Vagina (tissue), 2 donors: ENCODE measurements at places on chromosomes 12 and 14.

DNA sequence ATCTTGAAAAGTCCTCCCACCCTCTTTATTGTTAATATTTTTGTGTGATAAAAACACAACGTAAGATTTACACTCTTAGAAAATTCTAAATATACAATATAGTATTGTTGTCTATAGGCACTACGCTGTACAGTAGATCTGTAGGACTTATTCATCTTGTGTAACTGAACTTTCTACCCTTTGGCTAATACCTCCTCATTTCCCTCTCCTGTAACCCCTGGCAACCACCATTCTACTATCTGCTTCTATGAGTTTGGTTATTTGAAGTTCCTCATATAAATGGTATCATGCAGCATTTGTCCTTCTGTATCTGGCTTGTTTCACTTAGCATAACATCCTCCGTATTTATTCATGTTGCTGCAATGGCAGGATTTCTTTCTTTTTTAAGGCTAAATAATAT, 5.2 kb upstream of the CLEC9A start:
- DNase-seq, result no peak

DNA sequence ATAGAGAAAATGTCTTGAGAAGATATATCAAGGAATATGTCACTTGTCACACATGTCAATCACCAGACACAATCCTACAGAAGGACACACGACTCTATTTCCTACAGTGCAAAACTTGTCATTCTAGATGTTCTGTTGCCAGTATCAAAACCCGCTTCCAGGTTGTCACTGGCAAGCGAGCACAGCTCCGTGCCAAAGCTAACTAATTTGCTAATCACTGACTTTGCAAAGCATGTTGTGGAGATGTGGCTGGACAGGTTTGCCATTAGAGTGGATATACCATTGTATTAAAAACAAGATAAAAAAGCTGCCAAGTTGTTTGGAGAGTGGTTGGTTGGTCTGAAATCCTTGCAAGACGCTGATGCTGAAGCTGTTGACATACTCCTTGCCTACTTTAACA, 7.9 kb upstream of the SGPP1 start:
- no peak for DNase-seq

GRCh38 chr14:20873370-20874177, 17.6 kb upstream of the RNASE3 start:
- no peak for DNase-seq

- DNase-seq, result no peak
Observed at GRCh38 chr12:55930771-55931316, at the start of gene DGKA. TSS of gene DGKA (plus strand) at chr12:55931162. CDS start at chr12:55936504, 5,342 bp downstream.

GRCh38 chr12:1795221-1795784, 25.1 kb upstream of the LRTM2 start:
- peak; percentile 90 for DNase-seq

DNA sequence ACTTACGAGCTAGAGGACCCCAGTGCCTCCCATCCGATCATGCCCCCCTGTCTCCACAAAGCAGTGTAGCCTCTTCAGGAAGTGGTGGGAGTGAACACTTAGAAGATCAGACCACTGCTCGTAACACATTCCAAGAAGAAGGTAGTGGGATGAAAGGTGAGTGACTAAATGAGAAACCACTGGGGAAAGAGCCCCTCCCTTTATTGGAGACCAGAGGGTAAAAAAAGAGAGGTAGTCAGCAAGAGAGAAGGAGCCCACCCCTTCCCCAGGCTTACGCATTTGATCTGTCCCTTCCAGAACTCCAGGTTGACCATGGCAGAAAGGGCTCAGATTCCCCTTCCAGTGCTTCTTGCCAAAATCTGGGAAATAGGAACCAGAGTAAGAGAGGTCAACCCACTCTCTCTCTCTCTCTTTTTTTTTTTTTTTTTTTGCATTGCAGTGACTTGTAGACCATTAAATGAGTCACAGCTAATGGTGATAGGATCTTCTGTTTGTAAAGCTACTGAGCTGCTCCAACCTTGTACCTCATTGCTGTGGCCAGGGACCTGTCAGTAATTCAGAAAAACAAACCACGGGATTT, 165.4 kb downstream of the GCH1 start:
- DNase-seq, result no peak

GRCh38 chr12:117052386-117053049, 46.7 kb downstream of the TESC start:
- no peak for DNase-seq

- no peak for DNase-seq
Observed at GRCh38 chr12:53505086-53505485, 2.2 kb downstream of the NPFF start.

DNA sequence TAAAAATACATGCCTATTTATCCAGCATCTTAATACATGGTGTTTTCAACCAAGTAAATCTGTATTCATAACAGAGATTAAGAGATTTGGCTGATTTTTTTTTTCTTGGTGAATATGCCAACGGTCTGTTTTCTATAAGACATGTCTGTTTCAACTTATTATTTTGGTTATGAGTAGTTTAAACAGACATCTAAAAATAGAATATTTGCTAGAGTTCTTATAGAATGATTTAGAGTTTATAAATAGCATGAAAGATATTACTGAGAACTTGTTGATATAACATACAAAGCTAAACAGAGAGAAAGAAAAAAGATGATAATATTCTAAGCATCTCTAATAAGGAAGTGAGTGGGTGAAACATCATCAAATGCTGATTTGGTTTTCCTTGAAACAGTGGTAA, 199.9 kb downstream of the CCDC91 start:
- DNase-seq, result no peak

DNA sequence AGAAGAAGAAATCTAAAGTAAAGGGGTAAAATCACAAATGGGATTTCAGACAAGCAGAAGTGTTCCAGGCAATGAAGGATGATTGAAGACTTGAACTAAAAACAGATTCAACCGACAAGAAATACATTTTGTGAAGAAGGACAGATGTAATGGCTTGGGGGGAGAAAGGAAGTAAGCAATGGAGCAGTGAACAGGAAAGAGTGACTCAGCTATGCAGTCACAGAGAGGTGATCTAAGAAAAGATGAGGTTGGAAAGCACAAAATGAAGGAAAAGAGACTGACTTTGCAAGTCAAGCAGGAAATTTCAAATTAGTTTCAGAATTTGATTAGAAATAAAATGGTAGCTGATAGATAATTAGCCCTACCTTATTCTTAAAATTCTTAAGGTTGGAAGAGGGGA, 66.5 kb downstream of the PUS7L start:
- DNase-seq, result no peak

DNA sequence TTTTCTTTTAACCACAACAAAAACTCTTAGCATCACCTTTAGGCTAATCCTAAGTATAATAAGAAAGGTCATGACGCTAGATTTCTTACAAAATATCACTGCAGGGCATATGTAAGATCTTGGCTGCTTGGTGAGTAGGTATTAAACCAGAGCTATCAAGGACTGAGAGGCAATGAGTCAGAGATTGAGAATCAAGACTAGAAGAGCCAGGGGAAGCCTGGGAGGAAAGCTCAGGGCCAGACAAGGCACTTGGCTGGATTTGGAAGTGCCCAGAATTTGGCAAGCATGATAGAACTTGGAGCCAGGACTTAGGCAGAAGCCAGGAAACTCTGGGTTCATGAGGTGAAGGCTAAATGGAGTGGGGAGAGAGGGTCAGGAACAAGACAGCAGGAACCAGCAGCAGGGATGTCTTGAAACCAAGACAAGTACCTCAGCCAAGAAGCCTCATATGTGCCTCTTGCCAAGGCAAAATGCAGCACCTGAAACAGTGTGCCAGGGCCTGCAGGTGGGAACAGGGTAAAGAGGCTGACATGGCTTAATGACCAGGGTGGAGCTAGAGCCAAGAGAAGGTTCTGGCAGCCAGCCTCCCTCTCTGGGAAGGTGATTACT, 49.9 kb downstream of the PTHLH start:
- no peak for DNase-seq

DNA sequence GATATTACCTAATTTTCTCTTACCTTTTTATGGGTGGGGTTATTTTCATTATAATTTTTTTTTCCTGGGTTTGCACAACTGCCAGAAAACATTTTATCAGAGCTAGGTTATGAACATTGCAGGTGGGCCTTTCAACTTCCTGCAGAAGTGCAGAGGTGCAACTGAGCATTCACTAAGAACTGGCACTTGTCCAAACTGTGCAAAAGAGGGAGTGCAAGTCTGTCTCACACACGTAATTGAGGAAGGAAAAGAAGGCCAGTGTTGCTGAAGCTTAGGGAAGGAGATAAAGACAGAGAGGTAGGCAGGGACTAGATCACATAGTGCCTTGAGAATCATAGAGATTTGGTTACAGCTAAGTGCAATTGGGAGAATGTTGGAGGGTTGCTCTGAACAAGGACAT, 14.1 kb upstream of the AMN1 start:
- DNase-seq, result no peak

- DNase-seq, result no peak
Observed at GRCh38 chr12:62914443-62915203, 20.3 kb downstream of the PPM1H start.

DNA sequence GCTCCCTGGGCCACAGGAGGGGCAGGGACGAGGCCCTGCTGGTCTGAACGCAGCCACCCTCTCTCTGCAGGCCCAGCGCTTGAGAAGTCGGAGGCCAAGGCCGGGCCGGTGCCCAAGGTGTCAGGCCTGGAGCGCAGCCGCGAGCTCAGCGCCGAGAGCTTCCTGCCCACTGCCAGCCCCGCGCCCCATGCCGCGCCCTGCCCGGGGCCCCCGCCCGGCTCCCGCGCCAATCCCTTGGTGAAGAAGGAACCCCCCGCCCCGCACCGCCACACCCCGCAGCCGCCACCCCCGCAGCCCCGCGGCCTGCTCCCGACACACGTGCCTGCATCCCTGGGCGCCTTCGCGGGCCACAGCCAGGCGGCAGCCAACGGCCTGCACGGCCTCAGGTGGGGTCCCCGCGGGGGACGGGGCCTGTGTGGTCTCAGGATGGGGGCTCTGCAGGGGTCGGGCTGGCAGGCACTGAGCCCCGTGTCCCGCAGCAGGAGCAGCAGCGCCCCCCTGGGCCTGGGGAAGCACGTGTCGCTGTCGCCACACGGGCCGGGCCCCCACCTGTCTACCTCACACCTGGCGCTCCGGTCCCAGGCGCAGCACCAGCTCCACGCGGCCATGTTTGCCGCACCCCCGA, 40.4 kb downstream of the LRCOL1 start:
- no peak for DNase-seq

DNA sequence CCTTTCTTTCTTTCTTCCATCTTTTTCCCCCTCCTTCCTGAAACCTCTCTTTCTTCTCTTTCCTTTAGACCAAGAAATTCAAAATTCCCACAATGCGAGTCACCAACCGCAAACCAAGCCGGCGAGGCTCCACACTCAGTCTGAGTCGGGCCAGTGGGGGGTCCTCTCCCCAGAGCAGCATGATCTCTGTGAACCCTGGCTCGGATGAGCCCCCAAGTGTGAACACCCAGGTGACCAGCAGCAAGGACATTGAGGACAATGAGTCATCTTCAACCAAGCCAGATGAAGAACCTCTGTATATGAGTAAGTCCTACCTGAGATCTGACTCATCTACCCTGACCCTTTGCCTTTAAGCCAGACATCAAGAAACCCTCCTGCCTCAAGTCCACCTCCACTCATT, 88.6 kb upstream of the TMEM233 start:
- no peak for DNase-seq

- DNase-seq, result no peak
Observed at GRCh38 chr12:91574391-91574790, 391.8 kb upstream of the DCN start.

DNA sequence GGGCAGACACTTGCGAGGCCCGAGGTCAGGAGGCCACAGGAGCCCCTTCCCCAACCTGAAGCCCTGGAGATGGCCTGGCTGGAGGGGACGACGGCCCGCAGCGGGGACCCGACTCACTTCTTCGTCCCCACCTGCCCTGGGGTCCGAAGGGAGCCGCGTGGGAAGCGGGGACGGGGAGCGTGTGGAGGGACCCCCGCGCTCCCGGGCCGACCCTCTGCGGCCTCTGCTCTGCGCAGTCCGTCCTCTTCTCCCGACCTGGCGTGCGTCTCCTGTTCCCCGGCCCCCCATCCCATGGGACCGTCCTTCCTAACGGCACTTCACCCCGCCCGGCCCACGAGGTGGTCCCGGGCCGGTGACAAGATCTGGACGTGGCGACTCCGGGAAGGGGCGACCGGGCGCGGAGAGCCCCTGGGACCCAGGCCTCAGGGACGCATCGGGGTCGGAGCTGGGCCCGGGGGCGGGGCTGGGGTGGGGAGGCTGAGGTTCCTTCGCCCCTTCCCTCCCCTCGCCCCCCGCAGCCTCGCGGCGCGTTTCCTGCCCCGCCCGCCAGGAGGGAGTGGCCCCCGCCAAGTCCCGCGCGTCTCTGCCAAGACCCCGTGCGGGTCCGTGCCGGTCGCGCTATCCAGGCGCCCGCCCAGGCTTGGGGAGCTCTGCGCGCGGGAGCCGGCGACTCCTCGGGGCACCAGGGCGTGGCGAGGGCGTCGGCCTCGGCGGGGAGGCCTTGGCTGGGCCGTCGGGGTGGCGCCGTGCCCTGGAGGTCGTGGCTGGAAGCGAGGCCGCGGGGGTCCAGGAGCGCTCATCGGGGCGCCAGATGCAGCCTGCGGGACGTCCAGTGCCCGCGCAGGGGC, 97.1 kb downstream of the TNFAIP2 start:
- DNase-seq, result no peak

DNA sequence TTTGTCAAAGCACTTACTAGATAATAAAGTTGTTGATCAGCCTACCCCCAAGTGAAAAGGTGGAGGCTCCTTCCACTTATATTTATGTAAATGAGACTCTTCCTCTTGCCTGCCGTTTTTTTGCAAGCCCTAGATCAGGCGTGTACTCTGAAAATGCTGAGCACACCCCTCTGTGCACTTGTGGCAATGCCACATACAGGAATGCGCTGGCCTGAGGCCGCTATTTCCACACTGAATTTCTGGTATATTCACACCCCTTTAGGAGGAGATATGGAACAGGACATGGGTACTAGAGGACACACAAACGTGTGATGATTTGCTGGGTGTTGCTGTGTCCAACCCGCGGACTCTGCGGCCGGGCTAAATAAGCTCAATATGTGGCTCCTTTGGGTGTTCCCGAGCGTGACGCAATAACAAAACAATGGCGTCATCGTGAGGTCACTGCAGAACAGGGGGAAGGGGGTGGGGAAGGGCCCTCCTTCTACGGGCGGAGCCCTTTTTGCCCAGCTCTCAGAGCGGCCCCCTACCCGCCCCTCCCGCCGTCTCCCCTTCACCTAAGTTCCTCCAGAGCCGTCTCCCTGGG, 554 bp upstream of the TSPAN31 start:
- DNase-seq, result peak; percentile 94

- no peak for DNase-seq
Observed at GRCh38 chr12:16555630-16556029, 50.3 kb downstream of the LMO3 start.

DNA sequence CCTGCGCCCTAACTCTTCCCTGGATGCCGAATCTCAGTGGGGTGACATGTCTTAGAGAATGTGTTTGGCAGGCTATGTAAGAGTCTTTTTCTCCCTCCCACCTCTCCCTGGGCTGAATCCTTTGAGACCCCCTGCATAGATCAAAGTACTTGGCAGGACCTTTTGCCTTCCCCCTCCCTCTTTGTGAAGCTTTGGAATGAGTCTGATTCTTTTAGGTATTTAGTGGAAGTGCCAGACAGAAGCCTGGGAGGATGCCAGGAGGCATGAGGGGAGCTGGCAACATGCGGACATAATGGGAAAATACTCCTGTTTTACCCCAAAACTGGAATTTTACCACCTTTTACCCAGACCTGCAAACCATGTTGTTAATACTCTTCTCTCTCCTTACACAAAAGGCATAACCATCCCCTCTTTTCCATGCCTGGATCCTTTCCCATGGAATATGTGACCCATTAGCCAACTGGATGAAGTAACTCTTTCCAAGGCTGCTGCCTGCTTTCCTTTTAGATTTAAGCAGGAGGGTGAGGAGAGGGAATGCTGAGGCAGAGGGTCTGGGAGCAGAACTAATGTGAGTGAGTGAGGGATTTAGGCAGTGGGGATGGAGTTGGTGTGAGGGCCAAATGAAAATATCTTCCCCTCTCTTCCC, 41.7 kb downstream of the TTLL5 start:
- DNase-seq, result no peak
